Testis (tissue), 5 donors: ENCODE measurements at places on chromosomes 7 and 10. TPM values are rescaled to one million over a fixed set of nuclear protein-coding genes. Genes with fewer than 3 reads are reported as not detected.

DNA sequence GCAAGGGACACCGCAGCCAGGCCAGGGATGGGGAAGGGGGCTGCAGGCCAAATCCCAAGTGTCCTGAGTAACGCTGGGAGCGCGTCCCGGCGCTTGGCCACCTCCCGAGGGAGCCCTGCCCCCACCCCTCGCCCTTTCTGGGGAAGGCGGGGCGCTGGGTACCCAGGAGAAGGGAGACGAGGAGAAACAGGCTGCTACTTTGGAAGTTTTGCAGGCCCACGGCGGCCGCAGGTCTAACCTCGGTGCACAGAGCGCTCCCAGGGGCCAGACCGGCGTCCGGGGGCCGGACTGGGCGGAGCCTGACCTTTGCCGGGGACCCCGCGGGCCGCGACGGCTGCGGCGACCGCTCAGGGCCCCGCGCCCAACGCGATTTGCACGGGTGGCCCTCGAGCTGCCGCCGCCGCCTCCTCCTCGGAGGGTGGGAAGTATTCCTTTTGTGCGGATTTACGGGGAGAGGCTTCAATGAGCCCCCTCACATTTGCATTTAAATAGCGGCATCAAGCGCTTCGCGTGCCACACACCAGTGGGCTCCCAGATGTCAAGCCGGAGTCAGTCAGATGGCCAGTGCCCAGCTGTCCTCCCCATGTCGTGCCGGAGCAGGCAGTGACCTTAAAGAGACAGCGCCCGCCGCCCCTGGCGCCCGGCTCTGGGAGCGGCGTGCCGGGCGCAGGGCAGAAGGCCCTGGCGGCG, 3.0 kb upstream of the EBF3 start:
- no peak for DNase-seq

DNA sequence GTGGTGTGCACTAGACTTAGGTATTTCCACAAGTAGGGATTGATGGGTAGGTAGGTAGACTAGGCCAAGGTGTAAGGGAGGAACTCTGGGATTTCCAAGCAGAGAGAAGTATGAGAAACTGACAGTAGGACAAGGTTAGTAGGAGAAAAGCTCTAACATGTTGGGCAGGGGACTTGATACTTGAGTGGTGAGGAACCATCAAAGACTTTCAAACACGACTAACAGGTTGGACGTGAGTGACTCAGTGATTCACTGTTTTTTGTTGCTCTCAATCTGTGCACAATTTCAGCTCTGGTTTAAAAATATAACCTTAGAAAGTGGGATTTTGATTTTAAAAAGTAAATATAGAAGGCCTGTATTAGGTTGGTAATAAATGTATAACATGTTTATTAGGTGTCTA, 44.4 kb downstream of the KLHDC10 start:
- no peak for DNase-seq

DNA sequence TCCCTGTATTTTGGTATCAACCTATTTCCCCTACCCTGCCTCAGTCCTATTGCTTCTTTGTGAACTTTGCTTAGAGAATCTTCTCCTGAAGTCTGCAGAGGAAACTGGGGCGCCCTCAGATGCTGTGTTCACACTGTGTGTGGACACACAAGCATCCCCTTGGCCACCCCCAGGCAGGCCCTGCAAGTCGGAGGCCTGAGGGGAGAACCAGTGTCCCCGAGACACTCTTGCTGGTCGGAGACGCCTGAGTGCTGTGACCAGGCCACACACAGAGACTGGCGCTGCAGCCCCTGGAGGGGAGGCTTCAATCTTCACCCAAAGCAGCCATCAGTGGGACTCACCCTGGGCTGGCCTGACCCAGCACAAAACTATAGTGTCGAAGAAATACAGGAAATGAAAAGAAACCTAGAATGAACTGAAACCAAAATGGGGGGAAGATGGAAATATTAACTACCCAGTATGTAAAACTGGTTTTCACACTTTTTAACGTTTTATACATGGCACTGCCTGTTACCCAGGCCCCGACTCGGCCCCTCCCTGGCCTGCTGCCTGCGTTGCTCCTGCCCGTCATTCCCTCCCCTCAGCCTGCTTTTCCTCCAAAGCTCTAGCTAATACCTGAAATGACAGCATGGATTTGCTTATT, 48.4 kb upstream of the FAM20C start:
- no peak for DNase-seq

GRCh38 chr10:112721080-112721698, 228.9 kb upstream of the TCF7L2 start:
- peak; percentile 45 for DNase-seq

GRCh38 chr7:50362142-50362541, 57.6 kb downstream of the IKZF1 start:
- DNase-seq: no peak

GRCh38 chr7:159226011-159226702, 81.5 kb upstream of the VIPR2 start:
- no peak for DNase-seq

- DNase-seq: no peak
Measured at GRCh38 chr10:61634746-61635145, 28.0 kb upstream of the CABCOCO1 start.

GRCh38 chr10:125049216-125049881, 107.4 kb downstream of the ZRANB1 start:
- no peak for DNase-seq

- no peak for DNase-seq
Measured at GRCh38 chr7:19928247-19928646, 154.8 kb upstream of the TMEM196 start.

DNA sequence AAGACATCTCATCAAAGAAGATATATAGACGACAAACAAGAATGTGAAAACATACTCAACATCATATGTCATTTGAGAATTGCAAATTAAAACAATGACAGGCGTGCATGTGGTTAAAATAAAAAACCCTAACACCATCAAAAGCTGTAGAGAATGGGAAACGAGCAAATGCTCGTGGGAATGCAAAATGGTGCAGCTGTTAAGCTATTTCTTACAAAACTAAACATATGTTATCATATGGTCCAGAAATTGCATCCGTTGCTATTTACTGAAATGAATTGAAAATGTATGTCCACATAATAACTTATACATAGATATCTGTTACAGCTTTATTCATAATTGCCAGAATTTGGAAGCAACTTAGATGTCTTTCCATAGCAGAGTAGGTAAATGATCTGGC, 574.4 kb downstream of the TNS3 start:
- no peak for DNase-seq

DNA sequence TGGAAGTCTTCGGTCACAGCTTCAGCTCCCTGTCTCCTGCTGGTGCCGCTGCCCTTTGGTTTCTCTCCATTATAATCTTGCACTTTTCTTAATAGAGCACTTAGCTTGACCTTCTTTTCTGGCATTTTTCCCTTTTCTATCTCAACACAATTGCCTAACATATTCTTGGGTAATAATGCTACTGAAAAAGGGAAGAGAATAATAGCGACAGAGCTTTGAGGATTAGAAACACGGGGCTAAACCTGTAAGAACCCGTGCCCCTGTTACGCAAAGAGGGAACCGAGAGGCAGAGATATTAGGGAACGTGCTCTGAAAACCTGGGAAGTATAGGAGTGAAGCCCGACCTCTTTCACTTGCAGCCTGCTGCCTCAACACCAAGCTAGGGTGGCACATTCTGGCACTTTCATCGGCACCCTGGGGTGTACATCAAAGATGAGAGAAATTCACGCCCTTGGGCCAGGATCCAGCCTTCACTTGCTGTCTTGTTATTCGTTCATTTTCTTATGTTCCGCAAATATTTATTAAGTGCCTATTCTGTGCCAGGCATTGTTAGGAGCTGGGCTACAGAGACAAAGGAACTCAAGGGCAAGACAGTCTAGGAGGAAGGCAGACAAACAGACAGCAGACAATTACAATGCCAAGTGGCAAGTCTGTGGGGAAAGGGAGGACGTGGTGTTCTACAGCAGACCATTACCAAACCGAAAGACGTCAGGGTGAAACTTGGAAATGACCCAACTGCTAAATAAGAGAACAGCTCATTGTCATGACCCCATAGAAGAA, 33.0 kb upstream of the GALNTL5 start:
- DNase-seq: peak; percentile 41

- no peak for DNase-seq
Measured at GRCh38 chr7:34327681-34328080, 330.3 kb upstream of the NPSR1 start.

GRCh38 chr7:117871778-117872538, 1.3 kb downstream of the CTTNBP2 start:
- DNase-seq: peak; percentile 21

DNA sequence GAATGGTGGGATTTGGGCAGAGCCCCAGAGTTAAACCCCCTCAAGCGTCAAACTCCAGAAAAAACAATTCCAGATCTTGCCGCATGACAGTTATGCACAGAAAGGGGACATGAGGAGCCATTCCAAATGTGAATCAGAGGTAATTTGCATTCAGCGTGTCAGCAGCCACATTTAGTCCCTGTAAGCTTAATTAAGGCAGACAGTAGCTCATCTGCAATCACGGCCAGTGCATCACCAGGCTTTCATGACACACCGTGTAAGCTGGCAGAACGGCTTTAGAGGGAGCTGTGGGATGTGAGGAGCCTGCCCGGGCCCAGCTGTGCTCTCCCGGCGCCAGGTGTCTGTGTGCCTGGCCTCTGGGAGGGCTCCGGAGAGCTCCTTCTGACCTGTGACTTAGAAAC, 18.7 kb upstream of the PRKAG2 start:
- DNase-seq: no peak

GRCh38 chr7:103148131-103148993, 537 bp downstream of the NAPEPLD start:
- DNase-seq: no peak

DNA sequence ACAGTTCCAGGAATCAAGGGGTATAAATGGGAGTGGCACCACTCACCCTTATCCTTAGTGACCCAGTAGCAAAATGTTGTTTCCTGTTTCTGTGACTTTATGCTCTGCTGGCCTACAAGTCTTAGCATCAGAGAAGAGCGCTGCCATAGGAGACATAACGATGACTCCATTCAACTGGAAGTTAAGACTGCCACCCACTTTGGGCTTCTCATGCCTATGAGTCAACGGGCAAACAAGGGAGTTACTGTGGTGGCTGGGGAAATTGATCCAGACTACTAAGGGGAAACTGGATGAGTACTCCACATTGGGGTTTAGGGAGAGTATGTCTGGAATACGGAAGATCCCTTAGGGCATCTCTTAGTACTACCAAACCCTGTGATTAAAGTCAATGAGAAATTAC, 40.6 kb upstream of the PIK3CG start:
- DNase-seq: no peak

GRCh38 chr10:91250341-91250740, 29.9 kb downstream of the PCGF5 start:
- DNase-seq: no peak

DNA sequence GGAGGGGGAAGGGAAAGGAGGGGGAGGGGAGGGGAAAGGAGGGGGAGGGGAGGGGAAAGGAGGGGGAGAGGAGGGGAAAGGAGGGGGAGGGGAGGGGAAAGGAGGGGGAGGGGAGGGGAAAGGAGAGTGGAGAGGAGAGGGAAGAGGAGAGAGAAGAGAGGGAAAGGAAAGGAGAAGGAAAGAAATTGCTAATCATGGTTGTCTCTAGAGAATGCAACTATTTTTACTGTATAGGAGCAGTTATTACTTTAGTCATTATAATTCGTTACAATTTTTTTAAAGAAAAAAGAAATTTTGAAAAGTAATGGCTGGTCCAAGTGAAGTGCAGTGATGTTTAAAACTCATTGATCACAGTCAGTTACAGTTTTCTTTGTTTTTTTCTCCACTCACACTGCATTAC, 24.5 kb downstream of the SLC25A16 start:
- DNase-seq: no peak

DNA sequence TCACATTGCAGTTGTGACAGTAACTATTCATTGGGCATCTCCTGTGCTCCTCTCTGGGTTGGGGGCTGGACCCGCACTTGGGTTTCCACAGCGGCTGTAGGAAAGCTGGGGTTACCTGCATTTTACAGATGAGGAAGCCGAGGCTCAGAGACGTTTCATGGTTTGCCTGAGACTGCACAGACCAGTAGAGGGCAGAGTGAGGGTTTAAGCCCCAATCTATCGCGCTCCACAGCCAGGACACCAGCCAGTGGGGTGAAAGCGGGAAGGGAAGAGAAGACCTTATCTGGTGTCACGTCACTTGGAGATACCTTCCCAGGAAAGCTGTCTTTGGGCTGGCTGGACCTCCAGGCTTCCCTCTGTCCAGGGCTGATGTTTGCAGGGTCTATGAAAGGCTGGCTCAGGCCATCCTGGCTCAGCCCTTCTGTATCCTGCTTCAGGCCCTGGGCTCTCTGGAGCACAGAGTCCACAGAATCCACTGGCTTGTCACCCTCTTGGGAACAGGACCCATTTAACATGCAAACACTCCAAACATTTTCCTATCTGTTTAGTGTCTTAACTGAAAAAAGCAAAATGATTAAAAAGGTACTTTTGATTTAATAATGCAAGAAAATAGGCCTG, 167.7 kb downstream of the EMX2 start:
- DNase-seq: peak; percentile 37

DNA sequence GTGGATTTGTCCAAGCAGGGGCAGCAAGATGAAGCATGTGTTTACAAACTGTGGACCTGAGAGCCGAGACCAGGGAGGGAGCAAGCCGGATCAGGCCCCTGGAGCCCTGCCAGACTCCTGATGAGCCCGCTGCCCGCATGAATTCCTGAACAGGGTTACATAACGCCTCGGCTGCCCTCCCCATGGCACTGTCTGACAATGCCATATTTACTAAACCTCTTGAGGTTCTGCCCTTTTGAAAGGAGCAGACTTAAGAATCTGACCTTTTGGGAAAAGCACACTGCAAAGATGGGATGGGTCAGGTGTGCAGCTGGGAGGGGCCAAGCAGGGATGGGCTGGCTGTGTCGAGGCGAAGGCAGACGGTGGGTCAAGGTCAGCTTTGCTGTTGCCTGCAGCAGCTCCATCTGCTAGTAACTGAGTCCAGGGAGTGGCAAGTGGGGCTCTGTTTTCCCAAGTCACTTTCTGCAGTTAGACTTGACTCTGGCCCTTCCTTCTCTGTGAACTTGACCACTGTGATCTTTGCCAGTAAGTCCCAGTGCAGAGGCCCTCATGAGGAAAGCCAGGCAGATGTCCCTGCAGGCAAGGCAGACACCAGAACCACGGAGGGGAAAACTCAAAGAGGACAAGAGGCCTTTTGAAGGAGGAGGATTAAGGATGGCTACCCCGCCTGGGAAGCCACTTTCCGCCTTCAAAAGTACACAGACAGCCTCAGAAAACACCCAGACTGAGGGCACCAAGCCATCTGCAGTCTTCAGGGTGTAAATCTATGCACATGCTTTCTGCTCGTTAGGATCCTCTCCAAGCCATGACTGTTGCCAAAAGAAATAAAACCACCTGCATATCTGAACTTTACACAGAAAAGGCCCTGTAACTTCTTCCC, 175.8 kb downstream of the TNS3 start:
- DNase-seq: peak; percentile 62

DNA sequence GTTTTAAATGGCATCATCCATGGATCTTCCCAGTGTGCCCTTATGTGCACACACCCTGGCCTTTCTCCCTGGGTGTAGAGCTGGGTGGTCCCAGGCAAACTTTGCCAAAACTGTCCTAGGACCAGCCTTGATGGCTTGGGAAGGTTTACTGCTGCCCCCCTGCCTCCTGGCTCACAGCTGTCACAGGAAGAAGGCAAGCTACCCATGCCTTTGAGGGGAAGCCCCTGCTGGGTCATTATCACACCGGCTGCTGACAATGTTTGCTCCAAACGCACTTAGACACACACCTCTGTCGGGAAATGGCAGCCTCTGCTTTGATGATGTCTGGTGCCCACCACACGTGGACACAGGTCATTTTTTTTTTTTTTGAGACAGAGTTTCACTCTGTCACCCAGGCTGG, 25.2 kb upstream of the FIGNL1 start:
- DNase-seq: no peak

ANXA8L1 gene
- polyA plus RNA-seq: 4.4 TPM

GIMAP1 gene
- 2.8 TPM for polyA plus RNA-seq

BICC1 gene
- 8.7 TPM for polyA plus RNA-seq

NPC1L1 gene
- polyA plus RNA-seq: 0.83 TPM

SPAM1 gene
- 18.1 TPM for polyA plus RNA-seq
